ENCODE measurements at places on chromosomes 16 and 17. TPM values are rescaled to one million over a fixed set of nuclear protein-coding genes. Genes with fewer than 3 reads are reported as not detected.

GCGR gene
- 0.99 TPM for total RNA-seq

TGFB1I1 gene
- total RNA-seq, result 8.1 TPM

MSLN gene
- total RNA-seq, result 0.40 TPM

GRCh38 chr16:78503602-78504001, 404.1 kb downstream of the WWOX start:
- H3K4me3 ChIP-seq, result no peak overlapping the region
- no peaks in the 10 kb centered on the region for H3K36me3 ChIP-seq

DNA sequence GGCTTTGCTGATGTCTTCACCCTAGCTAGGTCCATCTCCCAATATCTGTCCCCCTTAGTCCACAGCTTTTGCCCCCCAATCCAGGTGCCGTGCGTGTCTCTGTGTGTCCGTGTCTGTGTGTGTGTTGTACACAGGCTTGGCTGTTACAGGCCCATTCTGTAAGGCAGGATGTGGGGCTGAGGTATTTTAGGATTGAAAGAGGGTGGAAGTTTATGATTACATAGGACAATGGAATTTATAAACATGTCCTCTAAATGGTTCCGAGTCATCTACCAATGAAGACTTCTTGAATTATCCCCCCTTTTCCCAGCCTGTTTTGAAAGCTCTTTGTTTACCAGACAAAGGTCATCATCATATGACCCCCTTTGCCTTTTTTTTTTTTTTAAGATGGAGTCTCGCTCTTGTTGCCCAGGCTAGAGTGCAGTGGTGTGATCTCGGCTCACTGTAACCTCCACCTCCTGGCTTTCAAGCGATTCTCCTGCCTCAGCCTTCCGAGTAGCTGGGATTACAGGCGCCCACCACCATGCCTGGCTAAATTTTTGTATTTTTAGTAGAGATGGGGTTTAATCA, 21.9 kb downstream of the ACE start:
- no peak overlapping the region for H3K27ac ChIP-seq
- no peaks in the 10 kb centered on the region for H3K27me3 ChIP-seq
- DNase-seq, result no peak
- peaks cover 17% of the 10 kb centered on the region for H3K4me1 ChIP-seq
- H3K4me3 ChIP-seq, result no peak overlapping the region

FBXO39 gene
- total RNA-seq, result not detected

GRCh38 chr16:70374213-70374612, 27.5 kb downstream of the DDX19A start:
- H3K4me3 ChIP-seq, result no peak overlapping the region
- peaks cover 80% of the 10 kb centered on the region for H3K36me3 ChIP-seq
- no peaks in the 10 kb centered on the region for H3K27me3 ChIP-seq
- DNase-seq, result no peak
- H3K27ac ChIP-seq, result no peak overlapping the region
- H3K4me1 ChIP-seq, result peaks cover 8% of the 10 kb centered on the region

TNFRSF13B gene
- total RNA-seq, result not detected

HNF1B gene
- total RNA-seq, result not detected

- no peaks in the 10 kb centered on the region for H3K4me1 ChIP-seq
- H3K36me3 ChIP-seq, result no peaks in the 10 kb centered on the region
- H3K4me3 ChIP-seq, result no peak overlapping the region
- DNase-seq, result no peak
- H3K27me3 ChIP-seq, result no peaks in the 10 kb centered on the region
Measured at GRCh38 chr17:70375406-70375805, 206.1 kb downstream of the KCNJ2 start.

GRCh38 chr17:17231621-17232302, 5.2 kb downstream of the FLCN start:
- H3K36me3 ChIP-seq, result peaks cover 60% of the 10 kb centered on the region
- no peak overlapping the region for H3K27ac ChIP-seq
- peaks cover 26% of the 10 kb centered on the region for H3K4me1 ChIP-seq
- H3K27me3 ChIP-seq, result no peaks in the 10 kb centered on the region
- peak; percentile 37 for DNase-seq

DPEP3 gene
- 0.11 TPM for total RNA-seq

SLC9A5 gene
- 1.7 TPM for total RNA-seq

DNA sequence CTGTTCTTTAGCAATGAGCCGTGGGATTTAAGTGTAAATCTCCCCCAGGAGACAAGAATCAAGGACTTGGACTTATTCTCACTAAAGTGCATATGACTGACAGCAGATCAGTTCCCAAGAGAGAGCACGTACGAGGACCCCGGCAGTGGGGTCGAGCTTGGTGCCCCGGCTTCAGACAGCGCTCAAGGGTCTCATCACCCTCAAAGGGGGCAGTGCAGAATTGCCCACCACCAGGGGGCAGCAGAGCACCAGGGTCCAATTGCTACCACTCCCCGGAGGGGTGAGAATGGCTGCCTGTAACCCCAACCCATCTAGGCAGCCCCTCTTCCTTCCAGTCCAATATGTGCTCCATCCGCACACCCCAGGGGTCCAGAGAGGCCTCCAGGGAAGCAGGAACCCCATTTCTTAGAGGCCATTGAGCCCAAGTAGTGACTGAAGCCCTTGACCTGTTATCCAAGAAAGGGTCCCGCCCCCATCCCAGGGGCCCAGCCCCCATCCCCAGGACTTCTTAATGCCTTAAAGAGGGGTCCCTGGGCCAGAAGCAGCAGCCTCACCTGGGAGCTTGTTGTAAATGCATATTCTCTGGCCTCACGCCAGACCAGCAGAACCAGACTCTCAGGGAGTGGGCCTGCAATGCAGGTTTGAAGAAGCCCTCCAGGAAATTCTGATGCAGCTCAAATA, 86.1 kb downstream of the ZDHHC7 start:
- DNase-seq, result no peak
- no peaks in the 10 kb centered on the region for H3K36me3 ChIP-seq
- peak overlapping the region; percentile 60 for H3K27ac ChIP-seq
- no peaks in the 10 kb centered on the region for H3K27me3 ChIP-seq
- H3K4me1 ChIP-seq, result peaks cover 48% of the 10 kb centered on the region

- H3K27ac ChIP-seq, result no peak overlapping the region
- no peak for DNase-seq
- no peaks in the 10 kb centered on the region for H3K36me3 ChIP-seq
- H3K4me3 ChIP-seq, result no peak overlapping the region
Measured at GRCh38 chr16:19913340-19913645, 28.6 kb upstream of the GPRC5B start.

VMO1 gene
- 2.0 TPM for total RNA-seq

SERPINF2 gene
- 1.9 TPM for total RNA-seq
